ENCODE measurements at places on chromosomes 4 and X.

DNA sequence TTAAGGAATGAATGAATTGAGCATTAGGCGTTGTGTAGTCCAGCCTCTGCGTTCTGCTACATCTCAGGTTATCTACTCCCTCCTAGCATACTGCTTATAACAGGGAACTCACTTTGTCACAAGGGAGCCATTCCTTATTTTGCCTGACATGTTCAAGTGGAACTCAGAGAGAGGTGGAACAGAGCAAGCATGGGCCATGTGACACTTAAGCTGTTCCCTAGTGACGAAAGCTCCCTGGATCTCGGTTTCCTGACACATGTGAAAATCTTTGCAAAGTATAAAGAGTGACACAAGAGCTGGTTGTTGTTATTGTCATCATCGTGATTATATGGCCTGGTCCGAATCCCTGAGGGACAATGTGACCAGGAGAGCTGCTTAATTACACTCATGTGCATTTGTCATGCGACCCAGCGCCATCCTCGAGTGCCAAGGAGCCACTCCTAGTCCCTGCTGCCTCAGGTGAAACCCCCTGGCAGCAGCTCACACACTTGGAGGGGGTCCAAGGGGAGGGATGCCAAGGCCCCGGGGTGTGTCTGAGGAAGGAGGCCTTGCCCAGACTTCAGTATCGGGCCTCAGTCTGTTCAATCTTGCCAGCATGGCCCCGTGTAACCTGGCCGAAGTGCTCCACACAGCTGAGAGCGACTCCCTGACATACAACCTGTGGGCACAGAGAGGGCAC lies 98.5 kb upstream of the MAP3K15 start:
- DNase-seq: no peak

DNA sequence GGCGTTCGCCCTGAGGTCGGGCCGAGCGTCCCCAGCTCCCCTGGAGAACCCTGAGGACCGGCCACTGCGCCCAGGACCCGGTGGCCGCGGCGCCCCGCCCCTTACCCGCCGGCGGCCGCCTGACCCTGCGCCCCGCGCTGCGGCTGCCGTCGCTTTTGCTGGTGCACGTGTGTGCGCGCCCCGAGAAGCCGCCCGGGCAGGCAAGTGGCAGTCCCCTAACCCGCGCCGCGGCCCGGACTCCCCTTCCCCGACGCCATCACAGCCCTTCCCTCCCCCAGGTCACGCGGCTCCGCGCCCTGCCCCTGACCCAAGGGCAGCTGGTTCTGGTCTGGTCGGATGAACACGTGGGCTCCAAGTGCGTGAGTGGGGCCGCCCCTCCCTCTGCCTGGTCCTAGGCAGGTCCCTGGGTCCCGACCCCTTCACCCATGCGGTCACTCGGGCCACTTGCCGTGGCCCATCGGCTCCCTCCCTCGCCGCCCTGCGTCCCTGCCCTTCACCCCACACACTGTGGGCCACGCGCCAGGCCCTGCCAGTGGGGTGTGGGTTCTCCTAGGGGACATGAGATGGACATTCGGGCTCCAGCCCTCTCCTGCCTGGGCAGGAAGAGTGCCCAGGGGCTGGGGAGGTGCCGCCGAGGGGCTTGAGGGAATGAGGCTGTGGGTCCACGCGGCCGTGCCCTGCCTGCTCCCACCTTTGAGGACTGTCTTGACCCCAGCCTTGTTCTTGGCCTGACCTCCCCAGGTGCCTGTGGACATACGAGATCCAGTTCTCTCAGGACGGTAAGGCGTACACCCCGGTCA lies 8.0 kb upstream of the FGFRL1 start:
- DNase-seq: no peak

DNA sequence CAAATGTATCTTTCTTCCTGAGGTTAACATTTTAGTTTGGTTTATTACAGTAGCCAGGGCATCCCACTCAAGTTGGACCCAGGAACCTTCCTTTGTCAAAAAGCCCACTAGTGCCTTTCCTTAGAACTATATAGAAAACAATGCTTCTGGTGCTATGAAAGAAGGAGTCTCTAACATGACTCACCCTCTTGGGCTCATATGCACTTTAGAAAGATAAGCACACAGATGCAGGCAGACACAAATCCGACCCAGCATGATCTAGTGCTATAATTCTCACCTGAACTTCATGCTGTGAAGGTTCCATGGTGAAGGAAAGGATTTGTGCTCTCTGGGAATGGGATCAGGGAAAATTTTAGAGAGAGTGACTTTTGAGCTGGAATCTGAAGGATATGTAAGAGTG lies 289.4 kb downstream of the ANKRD50 start:
- no peak for DNase-seq

GRCh38 chrX:134747006-134747405 lies 88.7 kb upstream of the PLAC1 start:
- DNase-seq: no peak

- DNase-seq: no peak
These were observed 29.3 kb downstream of the DAPP1 start for GRCh38 chr4:99845708-99846469.

- no peak for DNase-seq
These were observed 57.1 kb downstream of the REELD1 start for GRCh38 chr4:146271466-146271865.

DNA sequence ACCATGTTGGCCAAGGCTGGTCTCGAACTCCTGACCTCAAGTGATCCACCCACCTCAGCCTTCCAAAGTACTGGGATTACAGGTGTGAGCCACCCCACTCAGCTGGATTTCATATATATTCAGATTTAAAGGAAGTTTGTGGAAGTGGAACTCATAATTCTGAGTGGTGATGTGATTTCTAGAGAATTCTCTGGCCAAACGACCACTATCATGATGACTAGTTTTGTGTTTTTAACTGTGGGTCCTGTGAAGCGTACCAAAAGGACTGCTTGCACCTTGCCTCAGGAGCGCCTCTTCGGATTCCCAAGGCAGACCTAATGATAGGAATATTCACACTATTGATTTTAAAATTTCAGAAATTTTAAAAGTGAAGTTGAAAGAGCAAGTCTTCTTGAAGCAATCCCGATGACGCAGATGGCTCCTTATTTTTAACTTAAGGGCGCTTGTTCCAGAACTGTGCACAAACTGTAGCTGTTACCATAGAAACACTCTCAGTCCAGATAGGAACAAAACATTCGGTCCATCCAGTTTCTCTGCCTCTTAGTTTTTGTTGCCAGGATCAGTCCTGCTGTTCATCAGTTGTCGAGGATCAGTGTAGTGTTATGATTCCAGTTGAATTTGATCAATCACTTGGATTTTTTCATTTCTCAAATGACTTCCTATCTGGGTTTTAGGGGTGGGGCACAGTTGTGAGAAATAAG lies 51.7 kb upstream of the CLCN4 start:
- DNase-seq: no peak

- no peak for DNase-seq
These were observed 44.5 kb downstream of the AASDH start for GRCh38 chr4:56342746-56343145.

DNA sequence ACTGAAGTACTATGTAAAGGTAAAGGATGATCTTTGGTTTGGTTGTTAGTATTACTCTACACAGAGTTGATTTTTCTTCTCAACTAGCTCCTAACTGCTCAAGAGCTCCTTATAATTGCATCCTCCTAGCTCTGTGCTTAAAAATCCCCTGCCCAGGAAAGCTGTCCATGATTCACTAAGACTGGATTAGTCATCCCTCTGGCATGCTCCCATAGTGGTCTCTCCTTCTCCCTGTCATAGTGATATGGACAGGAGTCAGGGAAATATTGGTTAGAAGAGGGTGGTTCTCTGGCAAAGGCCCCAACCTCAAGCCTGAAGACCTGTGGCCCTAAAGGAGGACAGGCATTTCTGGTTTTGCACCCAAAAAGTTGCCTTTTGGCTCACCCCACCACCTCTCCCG lies 242.3 kb upstream of the KCNIP4 start:
- DNase-seq: no peak
